ENCODE measurements at places on chromosomes 7 and 10.
A peak's percentile ranks its signal among the peaks of the same experiment; 100 is the strongest.

- no peak for DNase-seq
Measured at GRCh38 chr7:156580036-156580435, 60.5 kb upstream of the RNF32 start.

DNA sequence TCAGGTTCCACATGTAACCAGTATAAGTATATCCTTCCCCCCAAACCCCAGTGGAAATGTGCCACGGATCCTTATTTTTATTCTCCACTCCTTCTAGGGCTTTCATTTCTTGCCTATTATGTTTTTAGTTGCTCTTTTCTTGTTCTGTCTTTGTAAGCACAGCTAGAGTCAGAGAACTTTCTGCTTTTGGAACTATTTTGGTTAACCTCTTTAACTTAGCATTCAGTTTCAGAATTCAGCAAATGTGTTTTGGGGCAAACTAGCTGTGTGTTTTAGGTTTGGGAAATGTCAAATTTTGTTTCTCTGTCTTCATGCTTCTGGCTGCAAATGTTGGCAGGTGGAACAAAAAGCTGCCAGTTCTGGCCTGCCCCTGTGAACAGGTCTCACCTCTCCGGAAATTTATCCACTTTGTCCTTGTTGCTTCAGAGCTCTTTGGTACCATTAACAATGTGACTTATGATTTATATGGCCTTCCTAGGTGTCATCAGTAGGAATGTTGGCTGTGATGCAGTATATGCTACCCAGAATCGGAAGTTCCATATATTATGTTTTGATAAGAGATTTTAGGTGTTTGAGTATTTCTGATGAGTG, 156.1 kb downstream of the ADK start:
- no peak for DNase-seq

GRCh38 chr10:14698111-14698828, 76.4 kb downstream of the FAM107B start:
- no peak for DNase-seq

DNA sequence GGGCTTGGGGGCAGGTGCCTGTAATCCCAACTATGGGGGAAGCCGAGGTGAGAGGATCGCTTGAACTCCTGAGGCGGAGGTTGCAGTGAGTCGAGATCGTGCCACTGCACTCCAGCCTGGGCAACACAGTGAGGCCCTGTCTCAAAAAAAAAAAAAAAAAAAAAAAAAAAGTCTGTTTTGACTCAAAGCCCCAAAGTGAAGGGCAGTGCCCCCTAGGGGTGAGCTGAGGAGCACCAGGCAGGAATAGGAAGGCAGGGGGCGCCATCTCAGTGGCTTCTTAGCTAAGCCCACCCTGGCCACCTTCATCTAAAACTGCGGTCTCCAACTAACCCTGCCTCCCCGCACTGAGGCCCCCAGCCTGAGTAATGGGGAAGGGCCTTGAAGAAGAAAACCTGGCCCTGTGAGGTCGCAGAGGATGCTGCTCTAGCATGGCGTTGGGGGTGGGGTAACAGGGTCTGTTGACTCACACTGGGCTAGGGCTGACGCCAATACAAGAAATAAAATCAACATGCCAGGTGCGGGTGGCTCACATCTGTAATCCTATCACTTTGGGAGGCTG, 9.8 kb downstream of the PODXL start:
- peak; percentile 47 for DNase-seq

DNA sequence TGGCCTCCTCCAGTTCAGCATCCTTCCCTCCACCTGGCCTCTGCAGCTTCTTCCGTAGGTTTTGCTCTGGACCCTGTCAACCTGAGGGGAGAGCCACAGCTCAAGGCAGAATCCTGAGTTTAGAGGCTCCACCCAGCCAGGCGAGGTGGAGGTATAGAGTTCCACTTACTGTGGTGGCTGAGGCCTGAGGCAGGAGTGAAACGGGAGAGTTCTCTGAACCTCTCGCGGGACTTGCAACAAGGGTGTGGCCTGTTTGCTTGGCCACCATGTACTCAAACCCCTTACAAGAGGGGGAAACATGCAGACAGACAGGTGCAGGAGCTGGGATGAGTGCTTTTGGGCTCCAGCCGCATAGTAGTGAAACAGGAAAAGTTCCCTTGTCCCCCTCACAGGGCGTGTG, 154.0 kb upstream of the C7orf33 start:
- DNase-seq, result no peak

DNA sequence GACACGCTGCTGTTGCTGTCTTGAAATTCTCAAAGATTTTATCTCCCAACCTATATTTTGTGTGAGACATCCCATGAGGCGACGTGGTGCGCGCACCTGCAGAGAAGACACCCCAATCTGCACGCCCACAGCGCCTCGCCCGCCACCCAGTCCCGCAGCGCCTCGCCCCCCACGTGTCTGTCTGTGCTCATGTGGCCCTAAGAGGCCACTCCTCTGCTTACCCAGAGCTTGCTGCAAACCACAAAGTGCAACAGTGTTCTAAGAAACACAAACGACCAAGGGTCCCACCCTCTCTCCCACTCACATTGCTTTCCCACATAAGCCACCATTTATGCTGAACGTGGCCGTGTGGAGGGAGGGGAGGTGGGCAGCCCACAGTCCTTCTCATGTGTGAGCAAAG, 287.2 kb downstream of the PTPRN2 start:
- no peak for DNase-seq

- no peak for DNase-seq
Measured at GRCh38 chr7:41890631-41891274, 187.9 kb upstream of the INHBA start.

GRCh38 chr10:22752272-22752889, 38.0 kb upstream of the PIP4K2A start:
- no peak for DNase-seq

GRCh38 chr10:103842605-103843004, 12.8 kb downstream of the SH3PXD2A start:
- no peak for DNase-seq
